ENCODE measurements at places on chromosomes 13 and 19.

DNA sequence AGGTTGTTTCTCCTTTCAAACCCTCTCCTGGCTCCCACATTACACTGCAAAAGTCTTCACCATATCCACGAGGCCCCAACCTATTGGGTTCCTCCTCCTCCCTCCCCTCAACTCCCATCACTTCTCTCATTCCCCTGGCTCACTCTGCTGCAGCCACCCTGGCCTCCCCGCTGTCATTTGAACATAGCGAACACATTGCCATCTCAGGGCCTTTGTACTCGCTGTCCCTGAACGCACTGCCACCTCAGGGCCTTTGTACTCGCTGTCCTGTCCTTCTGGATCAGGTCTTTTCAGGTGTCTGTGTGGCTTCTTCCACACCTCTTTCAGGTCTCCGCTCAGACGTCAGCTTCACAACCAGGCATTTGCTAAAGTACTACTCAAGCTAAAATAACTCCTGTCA, 1.7 kb downstream of the CCDC61 start:
- no peak for DNase-seq

DNA sequence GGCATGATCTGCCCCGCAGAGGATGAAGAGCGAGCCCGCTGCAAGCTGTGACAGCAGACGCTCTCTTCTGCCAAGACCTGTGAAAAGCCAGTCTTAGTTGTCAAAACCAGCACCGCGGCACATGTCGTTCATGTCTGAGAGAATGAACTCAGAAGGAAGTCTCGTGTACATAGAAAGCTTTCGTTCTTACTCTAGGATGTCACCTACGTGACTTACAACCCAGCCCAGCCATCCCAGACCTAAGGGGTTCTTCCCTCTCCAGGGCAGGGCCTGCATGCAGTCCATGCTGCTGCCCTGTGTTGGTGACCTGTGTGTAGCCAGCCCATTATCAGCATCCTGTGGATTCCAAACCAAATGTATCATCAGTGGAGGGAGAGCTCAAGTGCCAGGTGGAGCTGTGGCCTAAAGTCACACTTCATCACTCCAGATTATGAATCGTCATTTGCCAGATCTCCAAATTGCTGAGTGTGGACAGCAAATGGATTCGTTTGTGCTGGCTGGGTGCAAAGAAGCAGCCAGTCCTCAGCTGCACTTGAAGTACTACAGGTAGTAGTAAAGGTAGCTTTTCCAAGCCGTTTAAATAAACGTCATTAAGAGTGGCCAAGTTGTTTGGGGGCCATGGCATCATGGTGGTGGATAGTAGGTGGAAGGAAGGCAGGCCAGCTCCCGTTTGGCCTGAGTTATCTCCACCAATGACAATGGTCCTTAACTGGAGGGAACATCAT, 73.9 kb upstream of the GPR183 start:
- no peak for DNase-seq

GRCh38 chr19:39038098-39038497, 5.7 kb upstream of the FBXO27 start:
- DNase-seq: no peak

GRCh38 chr19:54517483-54517882, 14.9 kb downstream of the LAIR2 start:
- no peak for DNase-seq

- no peak for DNase-seq
Observed at GRCh38 chr13:24192811-24193162, 32.3 kb downstream of the SPATA13 start.

DNA sequence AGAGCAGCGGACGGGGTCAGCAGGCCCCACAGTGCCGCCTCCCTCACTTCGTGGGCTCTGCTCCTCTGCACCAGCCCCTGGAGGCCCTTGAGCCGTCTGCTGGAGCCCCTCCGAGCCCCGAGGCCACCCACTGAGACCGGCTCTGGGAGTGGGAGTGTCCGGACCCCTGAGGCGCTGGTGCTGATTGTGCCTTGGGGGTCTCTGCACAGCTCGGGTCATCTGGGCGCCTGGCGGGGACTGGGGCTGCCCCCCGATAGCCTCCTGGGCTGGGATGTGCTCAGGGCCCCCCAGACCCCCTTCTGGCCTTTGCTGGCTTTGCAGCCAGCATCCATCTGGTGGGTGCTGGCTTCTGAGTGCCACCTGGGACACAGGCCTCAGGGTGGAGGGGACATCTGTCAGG, 15.4 kb downstream of the CBARP start:
- no peak for DNase-seq

GRCh38 chr13:21427741-21428140, 31.4 kb downstream of the ZDHHC20 start:
- DNase-seq: no peak

GRCh38 chr13:24618011-24618955, 61.9 kb upstream of the ATP12A start:
- DNase-seq: peak; percentile 73

- DNase-seq: no peak
Observed at GRCh38 chr13:95138876-95139585, 162.2 kb downstream of the ABCC4 start.

- no peak for DNase-seq
Observed at GRCh38 chr13:107079423-107080049, 511.6 kb upstream of the ARGLU1 start.

- DNase-seq: no peak
Observed at GRCh38 chr13:113964251-113964995, 9.5 kb downstream of the C13orf46 start.

DNA sequence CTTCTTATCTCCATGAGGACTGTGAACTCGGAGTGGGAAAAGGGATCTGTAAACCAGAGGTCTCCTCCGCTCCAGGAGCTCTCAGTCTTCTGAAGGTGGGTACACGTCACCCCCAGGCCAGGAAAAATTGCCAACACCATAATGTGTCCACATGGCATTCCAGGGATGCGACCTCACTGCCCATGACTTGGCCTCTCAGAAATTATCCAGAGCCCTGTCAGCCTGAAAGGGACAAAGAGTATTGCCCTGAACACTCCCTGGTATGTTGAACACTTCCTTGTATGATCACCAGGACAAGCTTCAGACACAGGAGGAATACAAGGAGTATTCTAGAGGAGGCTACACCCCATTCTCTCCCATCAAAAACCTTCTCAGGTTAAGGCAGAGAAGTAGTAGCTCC, 81.0 kb upstream of the SLC7A1 start:
- DNase-seq: no peak

DNA sequence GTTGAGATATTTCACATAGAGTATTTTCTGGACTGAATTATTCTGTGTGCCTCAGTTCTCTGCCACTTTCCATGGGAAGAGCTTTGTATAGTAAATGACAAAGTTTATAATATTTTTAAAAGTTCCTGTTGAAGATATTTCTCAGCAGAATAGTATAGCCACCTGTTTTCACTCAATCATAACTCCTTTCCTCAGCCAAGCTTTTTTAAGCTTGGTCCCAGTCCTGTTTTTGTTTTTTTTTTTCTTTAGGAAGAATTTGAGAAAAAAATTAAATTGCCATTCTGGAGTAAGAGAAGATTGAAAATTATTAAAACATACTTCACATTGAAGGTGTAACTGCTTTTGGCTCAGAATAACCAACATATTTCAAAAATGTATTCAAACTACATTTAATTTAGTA, 55.5 kb downstream of the ENOX1 start:
- DNase-seq: no peak

DNA sequence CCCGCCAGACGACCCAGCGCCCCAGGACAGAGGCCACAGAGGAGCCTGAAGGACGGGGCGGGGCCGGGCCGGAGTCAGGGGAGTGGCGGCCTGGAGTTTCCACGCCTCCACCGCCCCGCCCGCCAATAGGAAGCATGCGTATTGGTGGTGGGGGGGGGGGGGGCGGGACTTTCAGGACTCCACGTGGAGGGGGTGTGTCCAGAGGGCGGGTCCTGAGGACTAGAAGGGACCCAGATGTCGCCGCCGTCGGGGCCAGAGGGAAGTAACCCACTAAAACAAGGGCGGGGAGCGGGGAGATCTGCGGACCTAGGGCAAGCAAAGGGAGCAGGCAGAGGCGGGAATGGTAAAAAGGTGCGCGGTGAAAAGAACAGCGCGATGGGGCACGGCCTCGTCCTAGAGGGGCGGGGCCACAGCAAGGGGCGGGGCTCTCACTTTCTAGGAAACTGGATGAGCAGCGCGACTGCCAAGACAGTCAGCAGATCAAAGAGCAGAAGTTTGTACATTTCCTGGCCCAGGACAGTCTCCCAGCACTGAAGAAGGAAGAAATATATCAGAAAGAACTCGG, 2.8 kb upstream of the LENG1 start:
- peak; percentile 95 for DNase-seq

DNA sequence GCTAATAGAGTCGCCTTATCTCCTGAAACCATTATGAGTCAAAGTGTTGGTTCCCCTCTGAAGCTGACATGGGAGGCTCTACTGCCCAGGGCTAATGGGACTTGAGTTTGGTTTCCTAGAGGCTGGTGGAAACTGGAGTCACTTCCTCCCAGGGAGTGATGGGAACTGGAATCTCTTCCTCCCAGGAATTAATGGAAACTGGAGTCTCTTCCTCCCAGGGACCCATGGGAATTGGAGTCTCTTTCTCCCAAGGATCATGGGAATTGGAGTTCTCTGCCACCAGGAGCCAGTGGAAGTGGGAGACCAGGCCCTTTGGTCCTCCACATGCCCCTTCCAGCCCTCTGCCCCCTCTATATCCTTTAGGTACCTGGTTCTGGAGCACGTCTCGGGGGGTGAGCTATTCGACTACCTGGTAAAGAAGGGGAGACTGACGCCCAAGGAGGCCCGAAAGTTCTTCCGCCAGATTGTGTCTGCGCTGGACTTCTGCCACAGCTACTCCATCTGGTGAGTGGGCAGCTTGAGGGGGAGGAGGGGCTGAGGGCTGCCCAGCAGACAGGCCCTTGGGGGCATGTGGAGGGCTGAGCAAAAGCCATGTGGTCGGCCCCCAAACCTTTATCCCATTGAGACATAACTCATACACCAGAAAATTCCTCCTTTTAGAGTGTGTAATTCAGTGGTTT, 5.5 kb downstream of the BRSK1 start:
- DNase-seq: no peak

- DNase-seq: no peak
Observed at GRCh38 chr13:44758630-44759383, 182.7 kb upstream of the TSC22D1 start.

GRCh38 chr19:45100846-45101252, 7.9 kb downstream of the PPP1R37 start:
- no peak for DNase-seq

GRCh38 chr13:87052731-87053130, 618.4 kb upstream of the SLITRK5 start:
- DNase-seq: no peak

DNA sequence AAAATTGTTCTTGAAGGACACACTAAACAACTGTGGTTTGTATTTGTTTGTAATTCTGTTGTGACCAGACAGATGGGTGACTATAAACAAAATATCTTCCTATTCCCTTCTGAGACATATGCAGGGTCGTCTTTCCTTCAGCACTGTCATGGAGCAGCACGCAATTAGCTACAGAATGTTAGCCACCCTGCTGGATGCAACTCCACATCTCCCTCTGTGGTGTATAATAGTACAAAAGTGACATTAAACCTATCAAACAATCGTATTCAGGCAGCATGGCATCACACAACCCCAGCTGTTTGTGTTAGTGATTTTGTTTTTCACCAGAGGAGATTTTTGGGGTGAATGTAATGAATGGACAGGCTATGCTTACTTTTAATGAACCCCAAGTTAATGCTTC, 146.2 kb downstream of the GPC6 start:
- DNase-seq: no peak

DNA sequence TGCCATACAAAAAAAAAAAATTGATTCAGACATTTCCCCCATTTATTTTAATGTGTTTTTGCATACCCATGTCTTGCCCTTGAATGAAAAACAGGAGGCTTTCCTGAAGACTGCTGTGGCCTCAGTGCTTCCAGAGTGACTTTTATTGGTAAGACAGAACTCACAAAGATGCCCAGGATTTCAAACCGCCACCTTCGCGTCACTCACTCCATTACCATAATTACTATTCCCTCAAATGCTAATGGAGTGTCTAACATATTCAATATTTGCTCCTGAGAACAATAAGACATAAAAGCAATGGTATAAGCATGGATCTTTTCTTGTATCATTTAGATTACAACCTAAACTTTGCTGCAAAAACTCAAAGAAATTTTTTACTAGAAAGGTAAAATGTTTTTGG, 282.2 kb upstream of the SOX21 start:
- DNase-seq: no peak

DNA sequence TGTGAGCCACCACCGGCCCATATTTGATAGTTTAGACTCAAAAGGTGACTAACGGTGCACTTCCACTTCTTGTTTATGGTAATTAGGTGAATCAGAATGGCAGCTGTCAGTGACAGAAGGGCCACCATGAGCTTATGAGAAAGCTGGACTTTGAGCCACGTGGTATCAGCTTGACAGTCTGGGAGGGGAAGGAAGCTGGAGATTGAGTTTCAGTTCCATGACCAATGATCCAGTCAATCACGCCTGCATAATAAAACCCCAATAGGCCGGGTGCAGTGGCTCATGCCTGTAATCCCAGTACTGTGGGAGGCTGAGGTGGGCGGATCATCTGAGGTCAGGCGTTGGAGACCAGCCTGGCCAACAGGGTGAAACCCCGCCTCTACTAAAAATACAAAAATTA, 8.2 kb downstream of the EID2B start:
- DNase-seq: no peak

DNA sequence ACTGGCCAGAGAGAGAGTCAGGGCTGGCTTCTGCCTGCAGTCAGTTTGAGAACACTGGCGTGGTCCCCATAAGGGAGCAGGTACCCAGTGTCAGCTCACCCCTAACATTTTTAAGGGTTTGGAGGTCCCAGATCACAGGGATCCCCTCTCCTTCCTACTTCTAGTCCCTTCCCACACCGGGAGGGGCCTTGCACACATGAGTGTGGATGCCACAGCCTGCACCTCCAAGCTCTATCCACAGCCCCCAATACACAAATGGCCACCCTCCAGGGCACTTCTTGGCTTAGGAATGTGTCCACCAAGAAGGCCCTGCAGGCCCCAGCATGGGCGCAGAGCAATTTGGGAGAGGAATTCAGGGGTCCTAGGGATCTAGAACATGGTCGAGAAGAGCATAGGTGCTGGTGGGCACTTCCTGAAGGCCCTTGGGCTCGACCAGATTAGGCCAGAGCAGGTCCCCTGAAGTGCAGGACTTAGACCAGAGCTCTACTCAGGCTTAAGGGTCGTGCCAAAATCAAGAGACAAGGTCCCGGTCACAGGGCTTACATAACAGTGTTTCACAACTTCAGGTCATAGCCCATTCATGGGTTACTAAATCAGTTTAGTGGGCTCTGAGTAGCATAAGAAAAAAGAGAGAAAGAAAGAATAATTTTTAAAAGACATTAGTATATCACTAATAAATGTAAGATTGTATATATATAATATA, 16.0 kb downstream of the FXYD5 start:
- no peak for DNase-seq

- no peak for DNase-seq
Observed at GRCh38 chr13:69279213-69279612, 828.4 kb upstream of the ATXN8OS start.

- no peak for DNase-seq
Observed at GRCh38 chr13:93797463-93797862, 570.9 kb downstream of the GPC6 start.

DNA sequence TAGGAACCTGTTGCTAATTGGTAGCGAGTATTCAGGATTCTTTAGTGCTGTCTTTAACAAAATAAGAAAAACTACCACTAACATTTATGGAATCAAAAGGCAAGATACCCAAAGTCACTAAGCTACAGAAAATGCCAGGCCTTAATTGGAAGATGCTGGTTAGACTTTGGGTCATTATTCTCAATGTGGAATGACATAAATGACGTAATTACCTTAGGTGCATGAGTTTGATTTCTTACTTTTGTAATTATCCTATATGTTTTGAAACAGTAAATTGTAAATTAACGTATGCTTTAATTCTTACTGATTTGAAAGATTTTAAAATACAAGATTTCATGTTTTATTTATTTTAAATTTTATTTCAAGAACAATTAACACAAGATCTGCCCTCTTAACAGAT, 25.0 kb downstream of the SGCG start:
- no peak for DNase-seq
